ENCODE measurements at places on chromosomes 13 and 19.

- peak; percentile 93 for DNase-seq
These were observed 25.3 kb downstream of the ZNF582 start for GRCh38 chr19:56367829-56368711.

DNA sequence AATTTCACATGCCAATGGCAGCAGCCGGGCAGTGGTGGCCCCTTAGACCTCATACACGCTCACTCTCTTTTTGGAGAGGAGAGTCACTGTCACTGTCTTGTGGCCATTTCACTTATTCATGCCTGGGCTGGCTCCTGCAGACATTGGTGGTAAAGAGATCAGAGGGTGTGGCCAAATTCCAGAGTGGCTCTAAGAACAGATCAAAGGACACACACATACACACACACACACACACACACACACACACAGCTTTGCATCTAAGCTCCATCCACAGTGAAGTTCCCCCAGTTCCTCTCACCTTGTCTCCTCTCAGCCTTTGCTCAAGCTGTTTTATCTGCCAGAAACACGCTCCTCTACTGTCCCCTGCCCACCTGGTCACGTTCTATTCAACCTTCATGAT is 46.5 kb upstream of the KPNA3 start:
- DNase-seq = no peak

GRCh38 chr19:49117677-49118564 is 1.0 kb downstream of the C19orf73 start:
- DNase-seq = no peak

DNA sequence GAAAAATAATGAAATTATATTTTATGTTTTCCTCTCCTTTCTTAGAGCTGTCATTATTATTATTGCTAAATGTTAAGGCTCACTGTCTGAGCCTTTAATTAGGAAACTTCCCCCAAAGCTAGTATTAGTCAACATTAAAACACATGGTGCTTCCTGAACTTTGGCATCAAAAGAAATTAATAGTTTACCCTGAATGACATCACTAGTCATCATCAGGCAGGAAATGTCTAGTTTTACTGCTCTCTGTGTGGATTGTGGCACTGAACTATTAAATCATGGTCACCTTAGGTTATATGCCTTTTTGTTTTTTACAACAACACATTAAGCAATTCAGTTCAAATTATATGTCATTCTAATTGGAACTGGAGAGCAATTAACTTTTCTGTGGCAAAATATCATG is 595.5 kb downstream of the SLITRK1 start:
- DNase-seq = peak; percentile 13

DNA sequence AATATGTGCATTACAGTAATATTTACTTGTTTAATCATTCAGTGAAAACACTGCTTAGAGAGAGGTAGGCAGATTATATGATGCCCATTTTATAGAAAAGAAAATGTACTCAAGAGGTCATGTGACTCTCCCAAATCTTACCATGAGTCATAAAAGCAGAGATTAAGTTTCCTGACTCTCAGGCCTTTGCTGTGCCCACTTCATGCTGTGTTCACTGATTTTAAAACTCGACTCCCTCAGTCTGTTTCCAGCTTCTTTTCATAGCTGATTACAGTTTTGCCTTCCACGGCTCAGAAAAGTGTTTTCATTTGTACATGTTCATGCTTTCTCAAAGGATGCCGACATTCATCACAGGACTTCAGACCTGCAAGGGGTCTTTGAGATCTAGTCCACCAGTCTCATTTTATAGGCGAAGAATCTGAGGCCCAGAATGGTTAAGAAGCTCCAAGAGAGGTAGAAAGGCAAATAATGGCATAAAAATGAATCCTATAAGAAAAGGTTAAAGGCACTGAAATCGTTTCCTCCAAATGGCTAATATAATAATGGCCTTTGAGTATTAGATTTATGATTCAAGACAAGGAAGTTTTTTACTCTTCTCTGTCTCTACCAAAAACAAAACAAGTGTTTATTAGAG is 9.0 kb upstream of the IPO5 start:
- peak; percentile 70 for DNase-seq

DNA sequence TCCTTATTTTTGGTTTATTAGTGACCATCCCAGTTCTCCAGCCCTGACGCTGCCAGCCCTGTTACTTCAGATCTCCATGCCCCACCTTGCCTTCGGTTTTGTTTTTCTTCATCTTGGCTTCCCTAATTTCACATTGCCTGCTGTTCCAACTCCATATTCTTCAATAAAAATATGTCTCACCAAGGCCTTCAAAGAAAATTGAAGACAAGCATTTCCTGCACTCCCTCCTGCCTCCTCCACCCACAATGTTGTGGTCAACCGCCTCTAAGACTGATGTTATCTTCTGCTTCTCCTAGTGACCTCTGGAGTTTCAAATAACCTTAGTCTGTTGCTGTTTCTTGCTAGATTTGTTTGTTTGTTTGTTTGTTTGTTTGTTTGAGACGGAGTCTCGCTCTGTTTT is 14.6 kb downstream of the PLD3 start:
- DNase-seq = no peak

- no peak for DNase-seq
These were observed 265.6 kb downstream of the TDRD3 start for GRCh38 chr13:60662595-60662994.

GRCh38 chr19:40084948-40085347 is 5.8 kb downstream of the ZNF780A start:
- DNase-seq = no peak

DNA sequence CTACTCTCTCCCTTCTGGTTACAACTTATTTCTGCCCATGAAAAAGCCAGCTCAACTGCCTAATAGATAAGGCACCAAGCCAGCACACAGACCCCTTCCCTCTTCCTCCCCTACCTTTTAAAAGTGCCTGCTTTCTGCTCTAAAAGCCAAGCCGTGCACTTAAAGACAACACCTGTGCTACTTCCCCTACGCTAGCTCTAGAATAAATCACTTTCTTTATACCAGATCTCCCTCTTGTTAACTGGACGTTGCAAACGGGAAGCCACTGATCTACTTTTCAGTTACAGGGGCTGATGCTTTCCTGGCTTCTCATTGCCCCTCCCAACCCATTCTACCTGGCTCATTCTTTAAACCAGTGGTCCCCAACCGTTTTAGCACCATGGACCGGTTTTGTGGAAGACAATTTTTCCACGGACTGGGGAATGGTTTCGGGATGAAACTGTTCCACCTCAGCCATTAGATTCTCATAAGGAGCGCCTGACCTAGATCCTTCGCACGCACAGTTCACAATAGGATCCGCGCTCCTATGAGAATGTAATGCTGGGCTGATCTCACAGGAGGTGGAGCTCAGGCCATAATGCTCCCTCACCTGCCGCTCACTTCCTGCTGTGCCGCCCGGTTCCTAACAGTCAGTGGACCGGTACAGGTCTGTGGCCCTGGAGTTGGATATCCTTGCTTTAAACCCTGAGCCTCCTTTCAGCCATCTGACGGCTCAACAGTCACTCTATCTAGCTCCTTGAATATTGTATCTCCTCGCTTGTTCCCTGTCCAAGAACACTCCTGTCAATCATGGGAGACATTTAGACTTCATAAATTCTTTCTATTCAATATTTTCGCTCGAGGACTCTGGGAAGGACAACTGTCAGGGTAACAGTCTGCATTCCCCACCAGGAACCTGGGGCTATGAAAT is 841 bp upstream of the ZNF223 start:
- peak; percentile 50 for DNase-seq

DNA sequence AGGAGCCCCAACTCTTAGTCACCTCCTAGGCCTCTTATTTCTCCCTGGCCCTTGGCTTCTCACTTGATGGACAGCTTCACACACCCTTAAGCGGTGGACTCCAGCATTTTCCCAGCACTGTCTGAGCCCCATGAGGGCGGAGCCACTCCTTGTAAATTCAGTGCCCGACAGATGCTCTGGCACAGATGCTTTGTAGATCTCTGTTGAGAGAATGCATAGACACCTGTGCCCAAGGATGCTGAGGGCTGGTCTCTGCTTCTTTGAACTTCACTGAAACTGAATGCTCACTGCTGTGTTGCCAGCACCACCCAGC is 3.3 kb downstream of the SYCN start:
- no peak for DNase-seq

DNA sequence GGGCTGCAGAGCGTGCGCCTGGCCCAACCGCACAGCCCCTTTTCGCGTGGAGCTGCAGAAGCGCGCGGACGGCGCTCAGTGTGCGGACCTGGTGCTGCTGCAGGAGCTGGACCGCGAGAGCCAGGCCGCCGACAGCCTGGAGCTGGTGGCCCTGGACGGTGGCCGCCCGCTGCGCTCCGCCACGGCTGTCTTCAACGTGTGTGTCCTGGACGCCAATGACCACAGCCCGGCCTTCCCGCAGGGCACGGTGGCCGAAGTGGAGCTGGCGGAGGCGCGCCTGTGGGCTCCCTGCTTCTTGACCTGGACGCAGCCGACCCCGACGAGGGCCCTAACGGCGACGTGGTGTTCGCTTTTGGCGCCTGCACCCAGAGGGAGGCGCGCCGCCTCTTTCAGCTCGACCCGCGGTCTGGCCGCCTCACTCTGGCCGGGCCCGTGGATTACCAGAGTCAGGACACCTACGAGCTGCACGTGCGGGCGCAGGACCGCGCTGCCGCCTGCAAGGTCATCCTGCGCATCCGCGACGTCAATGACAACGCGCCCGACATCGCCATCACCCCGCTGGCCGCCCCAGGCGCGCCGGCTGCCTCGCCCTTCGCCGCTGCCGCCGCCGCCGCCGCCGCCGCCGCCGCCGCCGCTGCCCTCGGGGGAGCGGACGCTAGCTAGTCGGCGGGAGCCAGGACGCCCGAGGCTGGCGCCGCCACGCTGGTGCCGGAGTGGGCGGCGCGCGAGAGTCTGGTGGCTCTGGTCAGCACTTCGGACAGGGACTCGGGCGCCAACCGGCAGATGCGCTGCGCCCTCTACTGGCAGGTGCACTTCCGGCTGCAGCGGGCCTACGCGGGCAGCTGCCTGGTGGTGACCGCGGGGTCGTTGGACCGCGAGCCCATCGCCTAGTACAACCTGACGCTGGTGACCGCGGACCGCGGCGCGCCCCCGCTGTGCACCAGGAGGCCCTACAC is 172.2 kb downstream of the OLFM4 start:
- no peak for DNase-seq

GRCh38 chr13:50645092-50645491 is 198.4 kb downstream of the DLEU7 start:
- DNase-seq = peak; percentile 84

- no peak for DNase-seq
These were observed 210.9 kb downstream of the GPC5 start for GRCh38 chr13:91609353-91609752.

DNA sequence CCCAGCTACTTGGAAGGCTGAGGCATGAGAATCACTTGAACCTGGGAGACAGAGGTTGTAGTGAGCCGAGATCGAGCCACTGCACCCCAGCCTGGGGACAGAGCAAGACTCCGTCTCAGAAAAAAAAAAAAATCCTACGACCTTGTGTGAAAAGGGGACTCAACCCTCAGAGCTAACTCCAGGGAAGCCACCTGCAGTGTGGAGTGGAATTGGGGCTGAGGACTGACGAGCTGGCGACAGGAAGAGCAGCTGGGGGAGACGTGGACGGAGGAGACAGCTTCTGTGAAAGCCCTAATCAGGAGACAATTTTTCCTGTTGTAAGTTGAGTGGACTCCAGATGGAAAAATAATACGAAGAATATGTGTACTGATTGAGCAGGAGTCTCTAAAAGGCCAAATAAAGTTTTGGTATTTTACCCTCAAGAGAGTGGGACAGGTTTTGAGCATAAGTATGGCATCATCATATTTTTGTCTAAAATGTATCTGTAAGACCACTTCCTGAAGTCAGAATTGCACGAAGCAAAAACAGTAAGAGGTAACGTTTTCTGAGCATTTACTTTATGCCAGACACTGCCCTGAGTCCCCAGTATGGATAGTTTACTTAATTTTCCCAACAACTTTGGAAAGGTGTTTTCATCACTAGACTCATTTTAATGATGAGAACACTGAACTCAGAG is 12.0 kb upstream of the LAIR1 start:
- no peak for DNase-seq

DNA sequence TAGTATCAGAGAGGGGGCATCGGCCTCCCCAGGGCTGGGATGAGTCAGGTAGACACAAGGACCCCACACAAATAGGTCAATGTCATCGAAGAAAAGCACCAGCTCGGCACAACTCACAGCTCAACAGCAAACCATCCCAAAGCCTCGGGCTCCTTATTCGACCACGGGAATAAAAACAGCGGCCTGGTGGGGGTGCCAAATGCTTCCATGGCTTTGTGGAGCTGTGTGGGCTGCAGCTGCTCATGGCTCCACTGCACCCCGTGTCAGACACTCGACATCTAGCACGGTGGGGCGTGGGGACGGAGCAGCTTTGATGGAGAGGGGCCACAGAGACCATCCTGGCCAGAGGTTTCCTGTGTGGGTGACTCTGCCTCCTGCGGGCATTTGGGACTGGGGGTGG is 212.5 kb upstream of the SOX1 start:
- DNase-seq = no peak

GRCh38 chr13:112764864-112765561 is 75.2 kb downstream of the ATP11A start:
- no peak for DNase-seq

DNA sequence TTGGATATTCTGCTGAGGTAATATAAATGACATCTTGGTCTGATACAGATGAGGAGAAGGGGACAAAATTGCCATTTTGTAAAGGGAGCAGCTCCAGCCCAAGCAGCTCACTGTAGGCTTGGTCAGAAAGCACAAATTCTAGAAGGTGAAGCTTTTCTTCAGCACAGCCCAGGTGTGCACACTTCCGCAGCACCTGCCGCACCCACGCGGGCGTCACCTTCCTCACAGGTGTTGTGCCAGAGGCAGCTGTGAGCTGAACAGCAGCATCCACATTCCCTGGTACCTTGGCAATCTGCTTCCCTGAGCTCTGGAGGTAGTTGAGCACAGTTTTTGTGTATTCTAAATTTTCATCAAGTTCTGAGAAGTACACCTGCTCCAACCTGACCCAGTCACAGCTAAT is 79.0 kb downstream of the SACS start:
- no peak for DNase-seq

DNA sequence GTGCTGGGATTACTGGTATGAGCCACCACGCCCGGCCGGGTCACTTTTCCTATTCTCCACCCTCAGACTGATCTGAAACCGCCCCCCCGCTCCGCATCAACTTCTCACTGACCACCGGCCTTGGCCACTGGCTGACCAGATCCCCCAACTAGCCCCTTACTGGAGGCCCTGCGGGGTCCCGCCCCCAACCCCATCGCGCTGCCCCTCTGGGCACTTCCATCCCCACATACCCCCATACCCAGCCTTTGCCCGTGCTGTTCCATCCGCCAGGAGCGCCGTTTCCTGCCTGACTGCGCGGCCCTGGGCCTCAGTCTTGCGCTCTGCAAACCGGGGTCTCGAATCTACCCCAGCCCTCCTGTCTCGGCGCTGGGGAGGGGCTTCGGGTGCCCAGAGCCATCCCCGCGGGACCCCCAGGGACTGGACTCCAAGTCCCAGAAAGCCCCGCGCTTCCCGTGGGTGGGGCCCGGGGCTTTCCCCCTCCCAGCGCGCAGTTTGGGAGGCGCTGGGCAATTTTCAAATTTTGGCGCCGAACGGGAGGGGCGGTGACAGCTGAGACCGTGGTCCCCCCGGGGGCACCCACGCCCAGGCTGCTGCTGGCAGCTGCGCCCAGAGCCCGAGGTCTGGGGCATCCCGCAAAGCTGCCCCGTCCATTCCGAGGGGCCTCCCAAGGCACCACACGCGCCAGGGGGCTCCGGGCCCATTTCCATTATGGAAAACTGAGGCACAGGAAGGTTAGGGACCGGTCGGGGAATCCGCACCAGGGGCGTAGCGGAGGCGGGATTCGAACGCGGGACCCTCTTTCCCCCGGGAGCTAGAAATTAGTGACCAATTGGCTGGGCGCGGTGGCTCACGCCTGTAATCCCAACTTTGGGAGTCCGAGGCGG is 5.2 kb upstream of the LMNB2 start:
- no peak for DNase-seq
